HS-5 (cell line): ENCODE measurements at places on chromosomes 16 and 17.

DNA sequence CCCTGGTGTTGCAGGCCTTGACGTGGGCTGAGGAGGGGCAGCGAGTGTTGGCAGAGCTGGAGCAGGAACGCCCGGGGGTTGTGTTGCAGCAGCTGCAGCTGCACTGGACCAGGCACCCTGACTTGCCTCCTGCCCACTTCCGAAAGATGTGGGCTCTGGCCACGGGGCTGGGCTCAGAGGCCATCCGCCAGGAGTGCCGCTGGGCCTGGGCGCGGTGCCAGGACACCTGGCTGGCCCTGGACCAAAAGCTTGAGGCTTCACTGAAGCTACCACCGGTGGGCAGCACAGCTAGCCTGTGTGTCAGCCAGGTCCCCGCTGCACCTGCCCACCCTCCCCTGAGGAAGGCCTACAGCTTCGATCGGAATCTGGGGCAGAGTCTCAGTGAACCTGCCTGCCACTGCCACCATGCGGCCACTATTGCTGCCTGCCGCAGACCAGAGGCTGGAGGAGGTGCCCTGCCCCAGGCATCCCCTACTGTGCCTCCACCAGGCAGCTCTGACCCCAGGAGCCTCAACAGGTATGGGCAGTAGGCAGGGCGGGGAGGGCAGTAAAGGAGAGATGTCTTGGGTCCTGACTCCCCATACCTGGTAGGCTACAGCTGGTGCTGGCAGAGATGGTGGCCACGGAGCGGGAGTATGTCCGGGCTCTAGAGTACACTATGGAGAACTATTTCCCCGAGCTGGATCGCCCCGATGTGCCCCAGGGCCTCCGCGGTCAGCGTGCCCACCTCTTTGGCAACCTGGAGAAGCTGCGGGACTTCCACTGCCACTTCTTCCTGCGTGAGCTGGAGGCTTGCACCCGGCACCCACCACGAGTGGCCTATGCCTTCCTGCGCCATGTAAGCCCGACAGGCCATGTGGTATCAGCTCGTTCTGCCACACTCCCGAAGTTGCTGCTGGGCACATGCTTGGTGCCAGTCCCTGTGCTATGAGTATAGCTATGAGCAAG, 5.6 kb downstream of the PLEKHG4 start:
- no peak for DNase-seq

- DNase-seq, result no peak
Observed at GRCh38 chr16:24925163-24925562, 79.4 kb downstream of the SLC5A11 start.

DNA sequence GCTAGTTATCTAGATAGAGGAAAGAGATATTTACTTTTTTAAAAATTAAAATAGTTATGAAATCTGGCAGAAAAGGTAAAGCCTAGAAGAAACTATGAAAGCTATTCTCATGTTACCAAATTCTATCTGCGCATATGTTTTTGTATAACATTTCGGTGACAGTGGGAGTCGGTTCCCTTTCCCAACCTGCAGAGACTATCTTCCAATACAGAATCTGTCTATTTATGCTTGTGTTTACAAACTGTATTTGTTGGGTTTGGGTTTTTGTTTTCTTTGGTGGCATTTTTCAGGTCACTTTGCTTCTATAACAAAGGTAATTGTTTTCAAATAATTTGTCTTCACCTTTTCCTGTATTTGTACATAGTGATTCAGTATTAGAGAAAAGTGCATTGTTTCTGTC, 69.8 kb downstream of the YPEL2 start:
- DNase-seq, result no peak

GRCh38 chr17:58564971-58565370, 50.5 kb upstream of the MTMR4 start:
- no peak for DNase-seq

DNA sequence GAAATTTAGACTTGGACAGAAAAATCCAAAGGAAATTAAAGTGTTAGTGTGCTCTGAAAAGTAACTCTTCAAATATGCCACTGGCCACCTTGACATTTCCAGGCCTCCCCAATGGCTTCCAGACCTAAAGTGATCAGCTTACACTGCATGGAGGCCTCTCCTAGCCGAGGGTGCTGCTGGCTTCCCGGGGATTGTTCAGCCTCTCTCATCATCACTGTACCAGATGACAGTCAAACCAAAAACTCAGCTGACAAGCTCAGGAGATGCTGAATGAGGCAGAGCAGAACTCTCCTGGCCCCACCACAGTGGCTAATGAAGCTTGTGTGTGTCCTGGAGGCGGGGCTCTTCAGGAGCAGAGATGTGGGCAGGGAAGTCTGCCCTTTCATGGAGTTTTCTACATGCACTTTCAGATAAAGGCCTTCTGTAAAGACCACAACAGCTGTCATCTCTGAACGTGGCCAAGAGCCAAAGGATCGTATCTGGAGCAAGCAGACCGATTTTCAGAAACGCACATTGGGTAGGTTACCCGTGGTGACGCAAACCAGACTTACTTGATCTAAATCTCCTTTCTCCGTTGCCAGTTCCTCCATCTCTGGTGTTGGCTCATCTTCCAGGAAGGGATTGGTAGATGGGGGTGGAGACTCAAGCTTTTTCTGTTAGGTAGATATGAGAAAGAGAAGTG, 113.3 kb downstream of the VPS53 start:
- no peak for DNase-seq

GRCh38 chr17:80260791-80261158, at the start of gene RNF213:
Gene RNF213 (plus strand): TSS chr17:80260852. CDS start chr17:80263682, 2,830 bp downstream.
- no peak for DNase-seq

GRCh38 chr16:31286421-31287032, 26.8 kb downstream of the ITGAM start:
- DNase-seq, result no peak

DNA sequence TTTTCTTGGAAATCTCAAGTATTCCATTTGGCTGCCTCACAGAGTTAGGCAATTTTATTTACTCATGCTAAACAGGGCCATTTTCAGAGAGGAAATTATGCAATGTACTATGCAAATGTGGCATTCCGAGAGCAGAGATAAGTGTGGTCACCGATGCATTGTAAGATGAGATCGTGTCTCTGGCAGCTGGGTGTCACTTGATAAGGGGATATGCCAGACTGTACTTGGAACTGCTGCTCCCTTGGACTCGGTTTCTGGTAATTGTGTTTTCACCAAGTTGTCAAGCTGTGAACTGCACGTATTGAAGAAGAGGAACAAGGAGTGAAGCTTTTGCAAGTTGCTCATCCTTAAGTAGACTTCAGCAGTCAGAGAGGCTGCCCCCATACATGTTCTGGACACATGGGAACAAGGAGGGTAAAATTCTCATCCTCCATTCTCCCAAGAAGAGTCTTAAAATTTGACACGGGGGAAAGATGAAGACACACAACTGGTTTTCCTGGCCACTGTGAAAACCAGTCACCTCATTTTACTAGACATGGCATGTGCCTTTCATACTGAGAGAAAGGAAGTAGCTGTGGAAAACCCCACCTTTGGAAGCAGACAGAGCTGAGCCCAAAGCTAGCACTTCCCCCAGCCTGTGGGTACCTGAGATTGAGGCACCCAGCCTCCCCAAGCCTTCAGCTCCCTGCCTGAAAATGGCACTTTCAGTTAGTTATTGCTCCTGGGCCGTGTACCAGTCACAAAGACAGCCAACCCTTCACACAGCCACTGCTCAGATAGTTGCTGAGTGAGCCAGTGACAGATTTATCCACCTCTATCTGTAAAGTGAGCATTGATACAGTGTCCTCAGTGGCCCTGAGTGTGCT, 150.7 kb downstream of the SOCS1 start:
- peak; percentile 91 for DNase-seq

GRCh38 chr17:78729641-78730040, 52.4 kb downstream of the CYTH1 start:
- DNase-seq, result no peak
